Activated CD8-positive, alpha-beta memory T cell treated with anti-CD3 and anti-CD28 coated beads for 24 hours (primary cell): ENCODE measurements at places on chromosomes 11 and 22.

GRCh38 chr22:39148727-39149535, 3.5 kb downstream of the CBX7 start:
- DNase-seq, result peak; percentile 89

DNA sequence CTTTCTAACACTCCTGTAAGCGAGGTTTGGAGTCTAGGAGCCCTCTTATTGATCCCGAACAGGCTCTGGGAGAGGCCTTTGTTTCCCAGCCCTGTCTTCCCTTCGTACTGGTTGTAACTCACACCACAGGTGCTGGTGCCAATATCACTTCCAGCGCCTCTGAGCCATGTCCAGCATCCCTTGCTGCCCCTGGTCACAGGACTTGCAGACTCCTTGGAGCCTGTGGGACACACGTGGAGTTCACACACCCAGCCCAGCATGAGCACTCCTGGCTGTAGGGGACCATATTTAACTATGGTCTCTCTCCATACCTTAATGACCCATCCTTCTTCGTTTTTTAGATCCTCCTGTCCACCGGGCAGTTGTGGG, 2.2 kb downstream of the ZBTB16 start:
- DNase-seq, result no peak

- DNase-seq, result no peak
These were observed 6.4 kb downstream of the ENDOD1 start for GRCh38 chr11:95095858-95096587.

DNA sequence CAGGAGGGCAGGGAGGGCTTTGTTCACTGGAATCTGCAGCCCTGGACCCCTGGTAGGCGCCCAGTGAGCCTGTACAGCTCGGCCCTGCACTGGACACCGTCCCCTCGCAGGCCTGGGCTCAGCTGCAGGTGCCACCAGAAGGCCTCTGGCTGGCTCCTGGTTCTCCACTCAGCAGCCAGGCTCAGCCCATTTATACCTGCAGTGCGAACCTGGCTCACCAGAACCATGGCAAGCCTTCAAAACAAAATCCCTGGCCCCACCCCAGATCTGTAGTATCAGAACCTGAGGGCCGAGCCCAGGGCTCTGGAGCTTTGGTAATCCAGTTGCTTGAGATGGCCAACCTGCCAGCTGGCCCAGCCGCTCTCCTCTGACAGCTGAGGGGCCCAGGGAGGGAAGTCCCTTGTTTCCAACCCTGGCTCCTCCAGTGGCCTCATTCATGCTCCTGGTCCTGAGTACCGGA, 870 bp upstream of the FREY1 start:
- no peak for DNase-seq

DNA sequence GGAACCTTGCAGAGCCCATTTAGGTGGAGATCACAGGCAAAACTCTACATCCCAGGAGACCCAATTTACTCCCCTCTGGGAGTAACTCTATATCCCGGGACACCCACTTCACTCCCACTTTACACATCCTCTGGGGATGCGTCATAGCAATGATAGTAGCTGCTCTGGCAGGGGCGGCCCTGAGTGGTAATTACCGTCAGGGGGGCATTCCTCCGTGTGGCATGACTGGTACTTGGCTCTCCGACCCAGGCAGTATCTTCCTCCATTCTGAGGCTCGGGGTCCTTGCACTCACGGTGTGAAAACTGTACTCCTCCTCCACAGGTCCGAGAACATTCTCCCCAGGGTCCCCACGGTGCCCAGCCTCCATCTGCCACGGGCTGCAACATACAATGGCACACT, 17.2 kb downstream of the ADAMTS8 start:
- no peak for DNase-seq

GRCh38 chr11:3165152-3165705, at the start of gene OSBPL5:
Gene OSBPL5 (minus strand): TSS chr11:3165310. CDS start chr11:3129148, 36,162 bp downstream.
- peak; percentile 81 for DNase-seq

DNA sequence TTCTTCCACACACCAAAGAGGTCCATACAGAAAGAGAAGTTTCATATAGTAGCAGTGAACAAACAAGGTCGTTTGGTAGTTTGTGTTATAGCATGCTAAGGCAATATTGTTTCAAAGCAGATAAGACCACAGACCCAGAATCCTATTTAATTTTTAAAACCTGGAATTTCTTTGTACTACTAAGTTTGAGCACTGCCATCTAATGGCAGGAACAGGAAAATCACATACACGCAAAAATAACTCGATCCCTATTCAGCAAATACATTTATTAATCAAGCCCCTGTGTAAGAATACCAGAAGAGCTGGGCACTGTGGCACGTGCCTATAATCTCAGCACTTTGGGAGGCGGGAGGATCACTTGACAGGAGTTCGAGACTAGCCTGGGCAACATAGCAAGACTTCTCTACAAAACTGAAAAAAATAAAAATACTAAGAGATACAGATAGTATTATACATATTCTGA, 2.9 kb upstream of the BTBD10 start:
- no peak for DNase-seq

GRCh38 chr11:59553323-59553722, 42.0 kb downstream of the OR4D9 start:
- no peak for DNase-seq

DNA sequence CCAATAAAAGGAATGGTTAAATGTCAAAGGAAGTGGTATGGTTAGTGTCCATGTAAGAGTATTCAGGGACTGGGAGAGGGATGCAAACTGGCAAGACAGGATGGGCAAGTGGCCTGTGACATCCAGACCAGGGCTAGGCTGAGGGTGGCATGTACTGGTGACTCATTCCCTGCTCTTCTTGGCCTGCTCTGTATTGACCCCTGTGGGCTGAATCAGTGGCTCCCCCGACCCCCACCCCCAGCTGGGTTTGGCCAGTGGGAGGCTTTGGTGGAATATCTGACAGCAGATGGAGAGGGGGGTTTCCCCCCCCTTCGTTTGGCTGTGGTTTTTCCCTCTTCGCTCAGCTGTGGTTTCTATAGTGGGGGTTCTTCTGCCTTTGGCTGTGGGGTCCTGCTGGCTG, 87.7 kb downstream of the CSNK2A3 start:
- DNase-seq, result no peak

DNA sequence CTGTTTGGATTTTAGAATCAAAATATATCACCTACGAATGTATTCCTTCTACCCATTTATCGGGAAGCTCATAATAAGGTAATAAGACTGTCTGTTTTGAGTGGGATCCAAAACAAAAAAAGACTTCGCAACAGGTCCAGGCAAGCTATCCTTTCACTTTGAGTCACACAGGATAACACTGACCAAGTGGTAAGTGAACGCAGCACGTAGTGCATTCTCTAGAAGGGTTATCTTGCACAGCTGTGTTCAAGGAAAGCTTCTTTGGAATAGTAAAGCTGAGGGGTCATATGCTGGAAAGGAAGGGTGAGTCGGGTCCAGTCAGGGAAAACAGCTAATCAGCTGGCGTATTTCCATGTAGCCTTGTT, 22.3 kb upstream of the NRGN start:
- no peak for DNase-seq

GRCh38 chr11:130483124-130483523, 34.7 kb downstream of the ADAMTS15 start:
- DNase-seq, result no peak

DNA sequence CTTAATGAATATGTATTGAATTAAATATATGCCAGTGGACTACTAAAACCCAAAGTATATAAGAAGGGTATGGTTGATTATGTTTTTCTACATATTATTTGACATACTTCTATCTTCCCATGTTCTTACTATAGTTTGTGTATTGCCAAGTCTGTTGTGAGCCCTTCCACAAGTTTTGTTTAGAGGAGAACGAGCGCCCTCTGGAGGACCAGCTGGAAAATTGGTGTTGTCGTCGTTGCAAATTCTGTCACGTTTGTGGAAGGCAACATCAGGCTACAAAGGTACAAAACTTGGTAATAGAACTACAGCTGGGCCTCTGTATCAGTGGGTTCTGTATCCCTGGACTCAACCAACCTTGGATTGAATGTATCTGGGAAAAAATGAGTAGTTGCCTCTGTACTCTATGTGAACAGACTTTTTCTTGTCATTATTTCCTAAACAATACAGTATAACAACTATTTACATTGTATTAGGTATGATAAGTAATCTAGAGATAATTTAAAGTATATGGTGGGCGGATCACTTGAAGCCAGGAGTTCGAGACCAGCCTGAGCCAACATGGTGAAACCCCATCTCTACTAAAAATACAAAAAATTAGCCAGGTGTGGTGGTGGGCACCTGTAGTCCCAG, 38.7 kb upstream of the TTC36 start:
- peak; percentile 90 for DNase-seq

DNA sequence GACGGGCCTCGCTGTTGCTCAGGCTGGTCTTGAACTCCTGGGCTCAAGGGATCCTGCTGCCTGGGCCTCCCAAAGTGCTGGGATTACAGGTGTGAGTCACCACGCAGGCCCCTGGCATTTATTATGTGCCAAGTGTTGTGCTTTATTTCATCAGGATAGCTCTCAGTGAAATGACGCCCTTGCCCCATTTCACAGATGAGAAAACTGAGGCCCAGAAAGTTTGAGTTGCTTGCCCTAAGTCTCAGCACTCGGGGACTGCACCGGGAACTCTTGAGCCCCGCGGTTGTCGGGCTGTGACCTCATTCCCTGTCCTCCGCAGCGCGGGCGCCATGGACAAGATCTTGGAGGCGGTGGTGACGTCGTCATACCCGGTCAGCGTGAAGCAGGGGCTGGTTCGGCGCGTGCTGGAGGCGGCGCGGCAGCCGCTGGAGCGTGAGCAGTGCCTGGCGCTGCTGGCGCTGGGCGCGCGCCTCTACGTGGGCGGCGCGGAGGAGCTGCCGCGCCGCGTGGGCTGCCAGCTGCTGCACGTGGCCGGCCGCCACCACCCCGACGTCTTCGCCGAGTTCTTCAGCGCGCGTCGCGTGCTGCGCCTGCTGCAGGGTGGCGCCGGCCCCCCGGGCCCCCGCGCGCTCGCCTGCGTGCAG, 7.3 kb downstream of the USP35 start:
- no peak for DNase-seq

DNA sequence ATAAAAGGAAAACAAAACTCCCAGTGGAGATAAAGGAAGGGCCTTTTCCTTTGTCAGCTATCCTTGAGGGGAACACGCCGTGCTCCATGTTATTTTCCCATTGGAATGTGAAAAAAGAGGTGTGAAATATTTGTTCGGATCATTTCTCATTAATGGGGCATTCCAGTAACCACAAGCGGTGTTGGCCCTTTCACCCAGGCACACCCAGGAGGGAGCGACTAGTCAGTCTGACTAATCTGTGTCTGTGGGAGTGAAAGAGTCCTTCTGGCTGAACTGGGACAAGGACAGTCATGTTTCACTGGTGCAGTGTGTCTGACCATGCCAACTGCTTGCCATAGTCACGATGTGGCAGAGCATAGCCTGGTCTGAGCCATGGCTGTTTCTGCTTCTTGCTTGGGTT, 13.0 kb upstream of the MYEOV start:
- DNase-seq, result no peak

DNA sequence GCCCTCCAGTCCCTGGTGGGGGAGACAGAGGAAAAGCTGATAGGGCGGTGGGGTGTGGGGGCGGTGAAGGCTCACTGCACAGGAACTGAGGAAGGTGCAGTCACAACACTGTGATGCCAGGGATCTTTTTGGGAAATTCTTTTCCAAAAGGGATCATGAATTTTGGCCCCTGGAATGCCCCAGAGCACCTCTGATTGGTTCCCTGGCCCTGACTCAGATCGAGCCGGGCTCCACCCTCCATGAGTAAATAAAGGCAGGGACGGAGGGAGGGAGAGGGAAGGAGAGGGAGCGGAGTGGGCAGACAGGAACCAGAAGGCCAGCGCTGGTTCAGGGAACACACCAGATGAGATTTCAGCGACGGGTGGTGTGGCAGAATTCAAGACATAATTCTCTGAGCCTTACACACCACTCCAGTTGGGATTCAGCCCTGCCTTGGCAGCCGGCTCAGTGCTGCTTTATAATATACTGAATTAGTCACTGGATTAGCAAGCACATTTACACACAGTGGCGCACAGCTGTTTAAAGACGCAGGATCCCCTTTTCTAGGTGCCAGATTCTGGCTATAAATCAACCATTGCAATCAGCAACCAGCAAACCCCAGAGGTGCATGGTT, 80.3 kb downstream of the ETS1 start:
- DNase-seq, result no peak

- DNase-seq, result no peak
These were observed 3.5 kb upstream of the LARGE1 start for GRCh38 chr22:33923660-33924246.

DNA sequence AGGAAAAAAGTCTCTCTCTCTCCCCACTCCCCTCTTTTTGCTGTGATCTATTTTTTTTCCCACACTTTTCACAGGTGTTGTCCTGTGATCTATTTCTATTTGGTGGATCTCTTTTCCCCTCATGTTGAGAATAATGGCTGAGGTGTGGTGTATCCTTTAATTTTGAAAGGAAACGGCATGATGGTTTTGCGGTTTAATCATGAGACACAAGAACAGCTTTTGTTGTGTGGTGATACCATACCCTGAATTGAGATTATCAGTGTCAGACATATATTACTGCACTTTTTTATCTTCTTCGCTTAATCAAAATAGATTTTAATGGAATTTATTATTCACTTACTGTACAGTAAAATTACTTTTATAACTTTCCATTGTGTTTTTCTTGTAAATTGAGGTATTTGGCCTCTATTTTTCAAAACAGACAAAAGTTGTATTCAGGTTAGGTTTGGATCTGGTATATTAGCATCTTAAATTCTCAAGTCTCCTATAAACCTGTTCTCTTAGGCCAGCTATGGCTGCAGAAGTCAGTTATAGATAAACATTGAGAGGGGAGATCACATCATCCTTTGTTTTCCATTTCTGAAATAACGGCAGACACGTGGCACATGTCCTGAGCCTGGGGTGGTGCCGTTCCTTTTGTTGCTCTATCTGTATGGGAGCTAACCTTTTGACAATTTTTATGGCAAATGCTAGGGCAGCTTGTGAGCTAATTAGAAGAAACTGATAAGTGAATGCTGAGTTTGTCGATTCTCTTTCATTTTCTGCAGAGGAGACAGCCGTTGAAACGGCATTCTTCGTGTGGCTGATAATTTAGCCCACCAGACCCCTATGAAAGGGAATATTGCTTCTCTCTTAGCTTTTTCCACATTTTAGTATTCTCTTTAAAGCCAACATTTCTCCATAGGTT, 25.8 kb downstream of the NF2 start:
- no peak for DNase-seq

- no peak for DNase-seq
These were observed 78.0 kb downstream of the TSPAN18 start for GRCh38 chr11:44804449-44805437.

DNA sequence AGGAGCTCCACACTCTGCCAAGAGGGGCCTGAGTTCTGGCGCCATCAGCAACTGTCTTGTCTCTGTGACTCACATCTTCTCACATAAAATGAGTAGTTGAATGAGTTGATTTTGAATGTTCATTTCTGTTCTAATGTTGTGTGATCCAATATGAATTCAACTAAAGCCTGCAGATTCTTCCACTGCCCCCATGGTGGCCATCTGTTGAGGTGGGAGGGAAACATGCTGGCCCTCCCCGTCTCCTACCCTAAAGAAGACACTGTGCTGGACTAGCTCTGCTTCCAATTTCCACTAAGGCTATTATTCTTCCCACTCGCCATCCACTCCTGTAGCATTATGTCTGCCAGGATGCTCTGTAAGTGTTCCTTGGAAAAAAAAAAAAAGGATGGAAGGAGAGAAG, 555.6 kb upstream of the LARGE1 start:
- DNase-seq, result no peak

GRCh38 chr11:12330485-12331231, 46.7 kb upstream of the PARVA start:
- DNase-seq, result no peak
